Type B pancreatic cell (in vitro differentiated cells): ENCODE measurements at places on chromosomes 12 and 14.

DNA sequence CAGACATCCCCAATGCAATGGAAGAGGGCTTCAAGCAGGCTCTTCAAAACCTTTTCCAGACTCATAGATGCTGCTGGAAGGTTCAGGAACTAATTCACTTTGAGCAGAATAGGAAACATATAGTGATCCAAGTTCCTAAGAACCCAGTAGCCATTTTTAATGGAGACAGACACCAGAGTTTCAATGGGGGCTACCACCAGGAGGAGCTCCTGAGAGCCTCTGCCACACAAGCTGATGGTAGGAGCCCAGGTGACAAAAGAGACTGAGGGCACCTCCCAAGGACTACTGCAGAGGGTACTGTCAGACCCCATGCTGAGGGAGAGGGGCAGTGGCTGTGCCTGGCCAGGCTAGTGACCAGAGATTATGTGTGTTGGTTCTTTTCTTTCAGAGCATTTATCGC lies 45.9 kb downstream of the IFNG start:
- no peak for DNase-seq

GRCh38 chr12:101599311-101599710 lies 4.5 kb downstream of the MYBPC1 start:
- DNase-seq = no peak

DNA sequence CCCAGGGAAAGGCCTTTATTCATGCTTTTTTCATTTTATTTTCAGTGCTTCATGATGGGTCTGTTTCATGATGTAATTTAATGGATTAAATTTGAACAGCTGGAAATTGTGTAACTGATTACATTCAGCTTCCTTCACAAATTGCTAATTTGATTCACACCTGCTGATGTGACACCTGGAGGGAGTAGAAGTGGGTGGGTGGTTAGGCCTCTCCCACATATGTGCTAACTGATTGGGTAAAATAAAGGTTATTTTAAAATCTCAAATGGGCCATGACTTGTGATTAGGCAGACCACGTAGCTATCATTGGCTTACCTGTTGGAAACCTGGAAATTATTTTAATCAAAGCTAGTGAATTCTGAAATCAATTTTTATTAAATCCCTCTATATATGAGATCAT lies 142.1 kb downstream of the GXYLT1 start:
- DNase-seq = no peak

- no peak for DNase-seq
Observed at GRCh38 chr12:108668542-108668941, 34.8 kb upstream of the SELPLG start.
